ENCODE measurements at places on chromosomes 6 and 20.

GRCh38 chr6:44556046-44556445 is 168.5 kb downstream of the CDC5L start:
- DNase-seq: no peak

- DNase-seq: no peak
Measured at GRCh38 chr6:24140591-24140990, 14.6 kb downstream of the NRSN1 start.

- no peak for DNase-seq
Measured at GRCh38 chr6:84771756-84772356, 7.5 kb upstream of the TBX18 start.

DNA sequence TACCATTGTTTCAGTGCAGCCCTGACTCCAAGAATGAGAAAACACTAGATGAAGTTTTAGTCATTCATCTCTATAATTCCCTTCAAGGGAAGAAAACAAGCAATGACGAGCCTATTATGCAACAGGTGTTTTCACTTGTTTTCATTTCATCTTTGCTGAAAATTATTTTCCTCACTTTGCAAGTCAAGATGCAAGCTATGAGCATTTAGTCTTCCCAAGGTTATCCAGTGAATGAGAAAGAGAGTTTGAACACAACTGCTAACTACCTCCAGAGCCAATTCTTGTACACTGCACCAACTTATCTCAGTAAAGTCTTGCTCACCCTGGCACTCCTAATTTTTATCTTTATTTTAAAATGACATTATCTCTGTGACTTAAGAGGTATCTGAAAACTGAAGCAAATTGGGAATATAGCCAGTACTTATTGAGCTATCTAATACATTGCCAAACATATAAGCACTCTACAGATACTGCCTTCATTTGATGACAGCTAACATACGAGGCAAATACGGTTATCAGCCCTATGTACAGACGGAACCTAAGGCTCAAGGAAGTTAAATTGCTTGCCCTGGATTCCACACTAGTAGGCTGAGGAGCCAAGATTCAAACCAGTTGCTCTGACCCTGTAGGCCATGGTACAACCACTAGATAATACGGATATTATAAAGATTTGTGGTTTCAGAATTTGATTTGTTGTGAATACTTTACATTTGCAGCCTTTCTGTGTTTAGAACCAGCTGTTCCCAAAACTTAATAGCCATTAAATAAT is 36.8 kb downstream of the MOXD1 start:
- no peak for DNase-seq

DNA sequence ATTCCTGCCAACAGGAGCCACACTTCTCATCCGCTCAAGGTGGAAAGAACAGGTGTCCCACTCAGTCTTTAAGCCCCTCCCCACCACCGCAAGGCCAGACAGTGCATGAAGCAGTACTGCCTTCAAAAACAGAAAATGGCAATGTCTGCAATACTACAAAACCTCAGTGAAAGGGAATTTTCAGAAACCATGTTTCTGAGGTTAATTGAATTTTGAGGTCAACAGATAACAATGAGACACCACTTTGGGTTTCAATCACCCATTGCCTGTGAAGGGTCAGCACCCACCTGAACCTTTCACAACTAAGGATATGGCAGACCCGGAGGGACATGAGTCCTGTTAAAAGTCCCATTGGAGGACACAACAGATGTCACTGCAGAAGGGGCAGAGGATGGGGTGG is 13.0 kb downstream of the ZC3H12D start:
- DNase-seq: no peak

- no peak for DNase-seq
Measured at GRCh38 chr6:106381881-106382280, 21.4 kb downstream of the CRYBG1 start.

- DNase-seq: no peak
Measured at GRCh38 chr20:3652676-3653596, 10.3 kb downstream of the GFRA4 start.

- no peak for DNase-seq
Measured at GRCh38 chr6:150937132-150937906, 71.8 kb downstream of the MTHFD1L start.

DNA sequence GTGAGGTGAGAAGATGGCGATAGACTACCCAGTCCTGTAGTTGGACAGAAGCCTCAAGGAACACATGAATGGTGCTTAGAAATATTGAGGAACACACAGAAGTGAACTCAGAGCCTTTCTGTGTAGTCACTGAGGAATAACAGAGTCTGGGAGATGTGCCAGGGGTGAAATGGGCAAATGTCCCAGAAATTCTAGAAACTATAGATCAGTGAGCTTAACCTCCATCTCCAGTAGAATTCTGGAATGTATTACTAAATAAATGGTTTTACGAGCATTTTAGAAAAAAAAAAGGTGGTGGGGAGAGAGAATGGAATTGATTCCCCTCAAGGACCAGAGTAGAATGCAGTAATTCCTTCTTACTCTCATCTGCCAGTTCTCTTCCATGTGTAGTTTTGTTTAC is 380.0 kb downstream of the LMBRD1 start:
- DNase-seq: no peak

GRCh38 chr6:39843305-39844020 is 51.3 kb downstream of the DAAM2 start:
- DNase-seq: no peak

- no peak for DNase-seq
Measured at GRCh38 chr20:37885593-37886503, 17.1 kb upstream of the VSTM2L start.

DNA sequence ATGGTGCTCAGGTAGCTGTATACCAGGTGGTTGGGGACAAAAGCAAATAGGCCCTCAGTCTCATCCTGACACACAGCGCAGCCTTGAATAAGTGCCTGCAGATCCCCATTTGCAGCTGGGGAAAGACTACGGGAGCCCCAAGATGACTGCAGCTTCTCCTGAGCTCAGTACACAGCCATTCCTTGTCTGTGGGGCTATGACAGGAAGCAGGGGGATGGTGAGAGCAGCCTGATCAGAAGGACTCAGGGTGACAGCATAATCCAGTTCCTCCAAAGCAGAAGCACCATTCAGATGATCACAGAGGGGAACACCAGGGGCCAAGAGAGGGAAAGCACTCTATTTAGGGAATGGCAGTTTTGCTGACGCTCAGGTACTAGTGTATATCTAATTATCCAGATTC is 104.8 kb upstream of the MOCS1 start:
- no peak for DNase-seq
